ENCODE measurements at places on chromosomes 16 and 17. TPM values are rescaled to one million over a fixed set of nuclear protein-coding genes. Genes with fewer than 3 reads are reported as not detected.
A peak's percentile ranks its signal among the peaks of the same experiment; 100 is the strongest.

Gene SOX8
- 1.5 TPM for total RNA-seq

Gene CTF1
- 0.92 TPM for total RNA-seq

DNA sequence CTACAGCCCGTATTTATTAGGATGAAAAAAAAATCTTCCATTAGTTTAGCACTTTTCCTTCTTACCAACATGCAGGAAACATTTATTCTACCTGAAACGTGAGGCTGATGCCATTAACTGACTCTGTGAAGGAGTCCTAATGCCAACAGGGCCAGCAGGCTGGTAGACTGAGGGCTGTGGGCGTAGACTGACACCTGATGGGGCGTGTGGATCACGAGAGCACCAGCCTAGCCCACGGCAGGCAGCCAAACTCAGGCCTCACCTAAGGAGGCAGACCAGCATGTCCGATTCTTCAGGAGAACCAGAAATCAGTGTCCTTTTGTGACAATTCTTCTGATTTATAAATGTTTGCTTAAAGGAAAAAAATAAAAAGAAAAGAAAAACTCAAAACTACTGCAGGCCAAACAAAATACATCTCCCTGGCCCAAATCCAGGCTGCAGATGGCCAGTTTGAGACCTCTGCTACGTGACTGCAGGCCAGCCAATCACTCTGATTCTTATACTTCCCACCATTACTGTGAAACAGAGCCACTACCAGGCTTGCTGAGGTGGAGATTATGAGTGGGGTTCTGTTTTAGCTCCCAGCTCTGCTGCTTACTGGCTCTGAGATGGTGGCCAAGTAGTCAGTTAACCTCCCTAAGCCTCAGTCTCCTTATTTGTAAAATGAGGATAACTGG is 66.5 kb downstream of the GNAO1 start:
- no peak for DNase-seq

DNA sequence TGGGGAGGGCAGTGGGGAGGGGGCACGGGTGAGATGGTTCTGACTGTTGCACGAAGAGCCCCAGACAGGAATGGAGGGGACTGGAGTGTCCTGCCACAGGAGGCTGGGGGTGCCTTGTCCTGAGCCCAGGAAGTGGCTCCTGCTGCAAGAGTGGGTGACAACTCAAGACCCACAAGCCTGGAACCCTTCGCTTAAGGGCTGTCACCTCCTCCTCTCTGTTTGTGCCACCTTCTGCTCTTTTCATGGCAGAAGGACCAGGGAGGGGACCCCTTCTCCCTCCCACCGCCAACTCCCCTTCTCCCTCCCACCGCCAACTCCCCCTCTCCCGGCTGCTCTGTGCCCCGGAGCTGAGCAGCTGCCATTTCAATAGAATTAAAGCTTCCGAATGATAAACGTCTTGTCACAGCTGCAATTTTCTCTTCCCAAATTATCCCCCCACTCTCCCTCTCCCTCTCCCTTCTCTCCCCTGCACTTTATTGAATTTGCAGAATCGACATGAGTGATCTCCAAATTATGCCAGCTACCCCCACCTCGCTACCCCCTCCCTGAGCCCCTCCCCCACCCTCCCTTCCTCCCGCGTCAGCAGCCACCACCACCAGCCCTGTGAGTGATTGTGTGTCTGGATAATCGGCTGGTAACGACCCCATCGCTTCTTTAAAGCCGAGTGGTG is 13.7 kb downstream of the GJD3 start:
- DNase-seq: no peak

DNA sequence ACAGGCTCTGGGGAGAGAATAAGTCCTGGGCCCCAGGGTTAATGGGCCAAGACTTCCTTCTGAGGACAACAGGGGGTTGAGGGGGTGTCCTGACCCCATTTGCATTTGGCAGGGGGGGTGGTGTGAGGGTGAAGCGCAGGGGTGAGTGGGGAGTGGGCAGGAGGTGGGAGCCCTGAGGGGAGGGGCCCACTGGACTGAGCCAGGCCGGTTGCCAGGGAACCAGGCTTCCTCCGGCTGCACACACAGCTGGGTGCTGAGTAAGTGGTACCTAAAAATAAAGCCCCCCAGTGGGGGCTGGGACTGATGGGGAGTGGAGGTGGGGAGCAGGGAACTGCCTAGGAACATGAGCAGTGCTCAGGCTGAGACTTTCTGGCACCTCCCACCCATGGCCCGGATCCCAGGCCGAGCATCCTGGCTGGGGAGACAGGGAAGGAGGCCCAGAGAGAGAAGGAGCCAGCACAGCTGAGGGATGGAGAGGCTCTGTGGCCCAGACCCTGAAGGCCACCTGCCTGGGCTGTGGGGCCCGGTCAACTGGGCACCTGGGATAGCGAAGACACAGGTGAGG is 7.5 kb upstream of the RASD1 start:
- no peak for DNase-seq

- peak; percentile 65 for DNase-seq
Measured at GRCh38 chr17:27602721-27603420, 28.1 kb upstream of the LGALS9 start.

- no peak for DNase-seq
Measured at GRCh38 chr17:21508211-21508610, 132.1 kb downstream of the KCNJ12 start.
